ENCODE measurements at places on chromosomes 1 and 21.

GRCh38 chr1:43011020-43011419, 52.4 kb upstream of the SLC2A1 start:
- no peak for DNase-seq

GRCh38 chr1:22753481-22753971, 42.9 kb downstream of the EPHB2 start:
- no peak for DNase-seq

DNA sequence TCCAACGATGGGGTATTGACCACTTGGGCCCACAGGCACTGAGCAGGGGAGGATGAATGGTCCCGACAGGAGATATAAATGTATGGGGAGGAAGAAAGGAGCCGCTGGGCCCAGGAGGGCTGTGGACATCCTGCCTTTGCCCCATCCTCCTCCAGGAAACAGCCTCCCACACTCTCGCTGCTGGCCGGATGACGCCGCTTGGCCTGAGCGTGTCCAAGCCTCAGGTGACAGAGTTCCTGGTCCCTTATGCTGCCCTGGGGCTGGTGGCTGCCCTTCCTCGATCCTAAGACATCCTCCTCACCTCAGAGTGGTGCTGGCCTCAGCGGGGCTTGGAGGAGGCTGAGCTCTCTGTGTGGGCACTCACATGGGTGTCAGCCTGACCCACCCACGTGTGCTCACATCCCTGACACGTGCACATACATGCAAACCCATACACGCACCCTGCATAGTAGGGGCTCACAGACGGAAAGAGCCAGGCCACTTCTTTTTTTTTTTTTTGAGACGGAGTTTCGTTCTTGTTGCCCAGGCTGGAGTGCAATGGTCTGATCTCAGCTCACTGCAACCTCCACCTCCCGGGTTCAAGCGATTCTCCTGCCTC, 5.9 kb upstream of the SERINC2 start:
- no peak for DNase-seq

DNA sequence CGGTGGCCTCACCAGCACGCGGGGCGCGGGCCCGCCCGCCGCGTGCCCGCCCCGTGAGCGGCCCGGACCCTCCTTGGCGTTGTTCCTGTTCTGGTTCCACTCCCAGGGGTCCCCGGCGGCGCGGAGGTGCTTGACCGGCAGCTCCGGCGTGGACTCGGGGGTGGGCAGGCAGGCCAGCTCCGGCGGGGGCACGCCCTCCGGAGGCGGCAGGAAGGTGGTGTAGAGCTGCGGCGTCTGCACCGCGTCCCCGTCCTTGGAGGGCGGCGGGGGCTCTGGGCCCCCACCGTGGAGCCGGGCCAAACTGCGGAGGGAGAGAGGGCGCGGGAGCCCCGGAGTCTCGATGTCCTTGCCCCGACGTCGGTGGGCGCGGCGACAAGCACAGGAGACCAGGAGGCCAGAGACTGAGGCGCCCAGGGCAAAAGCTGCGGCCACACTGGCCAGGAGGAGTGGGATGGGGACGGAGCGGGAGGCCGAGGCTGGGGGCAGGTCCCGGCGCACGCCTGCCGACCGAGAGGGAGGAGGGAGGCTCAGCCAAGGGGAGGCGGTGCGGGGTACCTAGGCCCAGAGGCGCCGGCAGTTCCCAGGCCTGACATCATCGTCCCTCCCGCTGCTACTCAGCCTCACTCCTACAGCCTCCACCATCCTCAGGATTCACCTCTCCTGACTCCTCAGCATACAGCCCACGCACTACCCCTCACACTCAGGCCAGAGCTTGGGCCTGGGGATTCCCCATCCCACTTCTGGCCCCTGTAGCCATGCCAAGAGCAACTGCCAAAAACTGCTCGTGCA, 13.2 kb downstream of the SEMA6C start:
- DNase-seq, result no peak

DNA sequence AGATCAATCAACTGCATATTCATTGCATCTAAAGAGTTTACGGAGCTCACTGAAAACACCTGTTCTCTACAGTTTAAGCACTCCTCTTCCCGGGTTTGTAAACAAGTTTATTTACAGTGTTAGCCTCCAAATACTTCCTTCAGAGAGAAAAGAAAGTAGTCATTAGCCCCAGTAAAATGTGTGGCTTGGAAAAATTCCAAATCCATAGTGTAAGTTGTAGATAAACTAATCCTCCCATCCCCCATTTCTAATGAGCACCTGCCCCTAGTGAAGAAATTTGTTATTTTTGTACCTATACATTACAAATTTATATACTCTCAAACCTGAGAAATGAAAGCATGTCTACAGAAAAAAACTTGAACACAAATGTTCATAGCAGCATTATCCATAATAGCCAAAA, 21.9 kb downstream of the PUM1 start:
- DNase-seq, result no peak

- DNase-seq, result no peak
These were observed 52.5 kb upstream of the BOLA1 start for GRCh38 chr1:149846593-149847466.

GRCh38 chr1:110620250-110620615, 14.1 kb upstream of the KCNA2 start:
- DNase-seq, result no peak

DNA sequence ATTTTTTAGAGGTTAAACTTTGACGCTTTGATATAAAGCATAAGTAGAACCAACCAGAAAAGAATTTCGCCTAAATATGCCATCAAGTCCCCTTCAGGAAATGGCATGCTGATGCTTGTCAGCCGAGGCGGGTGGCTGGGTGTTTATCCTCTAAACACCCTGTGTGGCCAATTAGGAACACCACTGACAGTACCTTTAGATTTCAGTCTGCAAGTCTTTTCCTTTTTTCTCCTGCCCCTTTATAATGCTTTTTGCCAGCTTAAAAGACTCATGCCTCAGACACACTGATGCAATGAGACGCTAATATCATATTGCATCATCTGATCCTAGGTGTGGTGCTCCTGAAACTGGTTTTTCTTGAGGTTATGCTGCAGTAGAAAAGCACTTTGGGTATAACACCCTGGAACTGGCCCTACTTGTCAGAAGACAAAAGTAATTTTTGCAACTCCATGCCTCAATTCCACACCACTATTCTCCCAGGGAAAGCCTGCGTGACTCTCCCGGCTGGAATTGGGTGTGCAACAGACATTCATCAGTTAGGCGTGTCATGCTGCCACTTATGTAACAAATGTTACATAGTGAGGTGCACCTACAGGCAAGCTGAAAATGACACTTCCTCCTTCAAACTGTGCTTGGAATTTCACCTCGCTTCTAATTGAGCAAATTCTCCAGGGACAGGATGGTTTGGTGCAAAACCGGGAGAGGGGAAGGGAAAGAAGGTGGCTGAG, 2.0 kb upstream of the RCC2 start:
- DNase-seq, result no peak

Data from CD4-positive, alpha-beta memory T cell (primary cell).